Neural crest cell (in vitro differentiated cells): ENCODE measurements at places on chromosomes 3 and 15. TPM values are rescaled to one million over a fixed set of nuclear protein-coding genes. Genes with fewer than 3 reads are reported as not detected.

- H3K27me3 ChIP-seq = no peaks in the 10 kb centered on the region
- H3K36me3 ChIP-seq = peaks cover 3% of the 10 kb centered on the region
- peak overlapping the region; percentile 58 for H3K27ac ChIP-seq
These were observed 929 bp upstream of the MTMR10 start for GRCh38 chr15:30992249-30992864.

Gene FAM131A
- 17.4 and 19.7 TPM in 2 replicates for total RNA-seq

Gene LMOD3
- total RNA-seq = 3.8 and 4.2 TPM in 2 replicates

DNA sequence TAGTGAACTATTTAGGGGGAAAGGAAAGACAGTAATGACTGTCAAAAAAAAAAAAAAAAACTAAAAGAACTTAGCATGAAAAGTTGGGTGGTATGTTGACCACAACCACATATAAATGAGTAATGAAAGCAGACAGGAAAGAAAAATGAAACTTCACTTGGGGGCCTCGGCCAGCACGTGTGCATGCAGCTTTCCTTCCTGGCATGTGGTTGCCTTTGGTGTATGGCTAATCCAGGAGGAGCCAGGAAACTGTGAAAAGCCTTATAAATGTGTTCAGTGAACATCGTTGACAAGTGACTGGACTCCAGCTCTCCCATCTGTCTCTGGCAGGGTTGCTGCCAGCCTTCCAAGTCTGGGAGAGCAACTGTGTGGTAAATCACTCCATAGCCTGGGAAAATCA, 195.1 kb downstream of the DTWD1 start:
- no peak overlapping the region for H3K4me3 ChIP-seq
- no peaks in the 10 kb centered on the region for H3K4me1 ChIP-seq
- DNase-seq = no peak
- no peaks in the 10 kb centered on the region for H3K27me3 ChIP-seq
- H3K27ac ChIP-seq = peak overlapping the region; percentile 14

Gene DUOX1
- not detected in 2 replicates for total RNA-seq

DNA sequence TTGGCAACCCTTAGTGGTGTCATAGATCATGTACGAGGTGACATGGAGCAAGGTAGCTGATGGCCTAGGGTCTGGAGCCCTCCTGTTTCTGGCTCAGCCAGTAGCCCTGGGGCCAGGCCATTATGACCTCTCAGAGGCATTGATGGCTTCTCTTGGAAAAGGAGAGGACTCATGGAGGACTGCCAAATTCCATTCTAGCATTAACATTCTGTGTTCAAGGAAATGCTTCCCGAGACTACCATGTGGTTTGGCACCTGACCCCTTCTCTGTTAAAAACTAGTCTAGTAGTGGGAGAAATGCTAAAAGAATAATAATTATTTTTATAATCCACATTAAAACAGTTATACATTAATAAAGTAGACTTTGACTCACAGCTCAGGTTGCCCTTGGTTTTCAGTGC, 40.2 kb upstream of the ADAMTSL3 start:
- H3K27me3 ChIP-seq = no peaks in the 10 kb centered on the region
- no peak overlapping the region for H3K27ac ChIP-seq
- no peak overlapping the region for H3K4me3 ChIP-seq
- no peak for DNase-seq

DNA sequence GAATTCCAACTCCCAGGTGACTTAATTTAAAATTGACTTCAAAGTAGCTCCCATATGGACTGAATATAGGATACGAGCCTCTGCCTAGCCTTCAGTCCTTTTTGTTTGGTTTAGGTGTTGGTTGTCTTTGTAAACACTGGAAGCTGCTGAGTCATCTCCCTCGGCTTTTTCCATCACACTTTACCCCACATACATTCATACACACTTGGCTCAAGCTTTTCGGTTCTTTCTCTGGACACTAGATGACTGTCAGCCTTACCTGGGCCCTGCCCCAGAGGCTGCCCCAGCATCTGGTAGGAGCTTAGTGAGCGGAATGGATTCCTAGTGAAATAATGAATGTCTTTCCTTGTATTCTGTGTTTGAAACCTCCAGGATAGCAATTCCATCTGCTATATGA, 201.5 kb upstream of the IL12A start:
- H3K36me3 ChIP-seq = no peaks in the 10 kb centered on the region
- H3K4me1 ChIP-seq = no peaks in the 10 kb centered on the region
- H3K27ac ChIP-seq = no peak overlapping the region
- H3K4me3 ChIP-seq = no peak overlapping the region
- H3K27me3 ChIP-seq = no peaks in the 10 kb centered on the region
